IMR-90 (cell line): ENCODE measurements at places on chromosomes 3 and 15. TPM values are rescaled to one million over a fixed set of nuclear protein-coding genes. Genes with fewer than 3 reads are reported as not detected.

Gene SNRPA1
- total RNA-seq: 37.1 and 47.5 TPM in 2 replicates

Gene PAK6
- total RNA-seq: not detected in 2 replicates

Gene SAMMSON
- total RNA-seq: not detected in 2 replicates

Gene P2RY14
- total RNA-seq: not detected in 2 replicates

Gene WDR53
- 5.7 and 6.4 TPM in 2 replicates for total RNA-seq
